ENCODE measurements at places on chromosomes 5 and 9.

DNA sequence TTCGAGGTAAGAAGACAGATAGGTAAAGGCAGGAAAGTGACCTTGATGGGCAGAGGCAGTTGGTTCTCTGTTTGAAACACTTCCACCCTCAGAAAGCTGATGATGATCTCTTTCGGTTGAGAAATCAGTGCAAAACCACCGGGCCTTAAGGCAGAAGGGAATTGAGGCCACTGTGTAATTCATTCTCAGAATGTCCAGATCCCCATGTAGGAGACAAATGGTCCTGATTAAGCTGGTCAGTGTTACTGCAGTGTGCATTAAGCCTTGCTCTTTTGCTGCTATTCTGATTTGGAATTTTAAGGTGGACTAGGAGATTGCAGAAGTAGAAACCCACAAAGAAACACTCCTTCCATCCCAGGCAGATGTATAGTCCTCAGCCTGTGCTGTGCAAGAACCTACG lies 255.2 kb downstream of the ARHGAP26 start:
- DNase-seq = no peak

- DNase-seq = no peak
These were observed 428.7 kb downstream of the BNC2 start for GRCh38 chr9:16441791-16442190.

- no peak for DNase-seq
These were observed 11.8 kb upstream of the SEC16A start for GRCh38 chr9:136494531-136495215.

- DNase-seq = no peak
These were observed 44.5 kb downstream of the FBXO10 start for GRCh38 chr9:37531699-37532098.

- no peak for DNase-seq
These were observed 773.4 kb downstream of the BRINP1 start for GRCh38 chr9:118595719-118596305.
